Naive thymus-derived CD8-positive, alpha-beta T cell (primary cell): ENCODE measurements at places on chromosomes 3 and 15.

- no peak overlapping the region for H3K4me3 ChIP-seq
- H3K4me1 ChIP-seq: no peaks in the 10 kb centered on the region
- no peaks in the 10 kb centered on the region for H3K36me3 ChIP-seq
- H3K27ac ChIP-seq: peak overlapping the region; percentile 42
- peaks cover 8% of the 10 kb centered on the region for H3K27me3 ChIP-seq
Measured at GRCh38 chr15:95656595-95656994, 673.9 kb upstream of the NR2F2 start.

GRCh38 chr3:16419640-16420241, 93.8 kb downstream of the RFTN1 start:
- H3K4me1 ChIP-seq: peaks cover 20% of the 10 kb centered on the region
- H3K27ac ChIP-seq: no peak overlapping the region
- no peak overlapping the region for H3K4me3 ChIP-seq
- DNase-seq: no peak
- H3K27me3 ChIP-seq: no peaks in the 10 kb centered on the region

- no peak overlapping the region for H3K4me3 ChIP-seq
- no peaks in the 10 kb centered on the region for H3K36me3 ChIP-seq
- H3K27ac ChIP-seq: no peak overlapping the region
- H3K4me1 ChIP-seq: no peaks in the 10 kb centered on the region
- DNase-seq: no peak
Measured at GRCh38 chr3:33980252-33980651, 181.8 kb downstream of the PDCD6IP start.

DNA sequence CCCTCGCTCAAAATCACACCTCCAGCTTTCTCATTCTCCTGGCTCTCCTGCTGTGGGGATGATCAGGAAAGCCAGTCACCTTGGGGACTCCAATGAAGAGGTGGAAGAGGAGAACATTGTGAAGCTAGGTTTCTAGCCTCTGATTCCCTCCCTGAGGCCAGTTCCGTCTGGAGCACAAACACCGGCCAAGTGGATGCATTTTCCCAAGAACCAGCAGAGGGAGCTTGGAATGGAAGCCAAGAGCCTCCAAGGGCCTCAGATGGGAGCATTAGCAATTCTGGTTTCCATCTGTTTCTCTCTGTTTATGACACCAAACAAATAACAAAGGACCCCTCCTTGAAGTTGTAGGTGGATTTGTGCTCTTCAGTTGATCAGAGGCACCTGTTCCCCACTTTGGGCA, 40.6 kb upstream of the NMNAT3 start:
- peaks cover 2% of the 10 kb centered on the region for H3K4me1 ChIP-seq
- H3K36me3 ChIP-seq: no peaks in the 10 kb centered on the region
- H3K27me3 ChIP-seq: peaks cover 4% of the 10 kb centered on the region
- H3K27ac ChIP-seq: no peak overlapping the region

- peaks cover 31% of the 10 kb centered on the region for H3K27me3 ChIP-seq
- H3K4me1 ChIP-seq: no peaks in the 10 kb centered on the region
- no peaks in the 10 kb centered on the region for H3K36me3 ChIP-seq
- H3K4me3 ChIP-seq: no peak overlapping the region
Measured at GRCh38 chr3:126399351-126399735, 4.6 kb downstream of the CFAP100 start.

DNA sequence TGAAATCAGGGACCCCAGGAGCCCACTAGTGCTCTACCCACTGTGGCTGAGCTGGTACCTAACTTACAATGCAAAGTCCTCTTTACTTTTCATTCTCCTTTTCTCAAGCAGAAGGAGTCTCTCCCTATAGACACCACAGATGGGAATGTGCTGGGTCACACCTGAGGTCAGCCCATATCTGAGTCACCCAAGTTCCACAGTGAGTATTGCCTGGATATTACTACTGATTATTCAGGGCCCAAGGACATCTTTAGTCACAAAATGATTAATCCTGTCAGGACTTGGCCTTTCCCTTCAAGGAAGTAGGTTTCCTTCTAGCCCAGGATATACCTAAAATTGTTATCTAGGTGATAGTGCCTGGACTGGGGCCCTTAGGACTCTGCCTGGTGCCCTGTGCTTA, 1305.2 kb downstream of the SI start:
- no peak overlapping the region for H3K4me3 ChIP-seq
- H3K4me1 ChIP-seq: no peaks in the 10 kb centered on the region
- no peak overlapping the region for H3K27ac ChIP-seq
- peaks cover 4% of the 10 kb centered on the region for H3K36me3 ChIP-seq

- H3K27me3 ChIP-seq: no peaks in the 10 kb centered on the region
- no peak overlapping the region for H3K27ac ChIP-seq
- DNase-seq: no peak
- no peaks in the 10 kb centered on the region for H3K36me3 ChIP-seq
- no peak overlapping the region for H3K4me3 ChIP-seq
Measured at GRCh38 chr3:99505646-99506269, 132.6 kb upstream of the COL8A1 start.

- DNase-seq: no peak
- H3K27me3 ChIP-seq: peaks cover 13% of the 10 kb centered on the region
- H3K27ac ChIP-seq: no peak overlapping the region
- H3K4me3 ChIP-seq: no peak overlapping the region
- H3K4me1 ChIP-seq: no peaks in the 10 kb centered on the region
Measured at GRCh38 chr15:83971992-83972391, 263.6 kb upstream of the GOLGA6L4 start.

GRCh38 chr3:18902081-18902793, 246.1 kb upstream of the KCNH8 start:
- no peaks in the 10 kb centered on the region for H3K36me3 ChIP-seq
- H3K4me3 ChIP-seq: no peak overlapping the region
- no peak overlapping the region for H3K27ac ChIP-seq
- no peaks in the 10 kb centered on the region for H3K4me1 ChIP-seq
- no peak for DNase-seq

DNA sequence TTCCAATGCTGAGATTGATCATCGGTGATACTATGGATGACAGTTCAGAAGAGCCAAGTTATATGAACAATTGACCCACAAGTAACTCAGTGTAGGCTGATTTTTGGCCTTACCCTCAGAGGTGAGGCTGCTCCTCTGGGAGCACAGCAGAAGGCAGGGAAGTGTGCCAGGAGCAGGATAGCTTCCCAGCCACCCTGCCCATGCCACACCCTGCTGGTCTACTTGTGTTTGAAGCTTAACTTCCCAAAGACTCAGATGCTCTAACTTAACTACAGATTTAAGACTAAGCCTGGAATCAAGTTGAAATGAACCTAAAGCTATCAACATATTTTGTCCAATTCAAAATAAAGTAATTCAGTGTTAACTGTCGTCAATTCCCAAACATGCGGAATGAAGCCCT, 77.5 kb downstream of the BOC start:
- H3K27ac ChIP-seq: no peak overlapping the region
- DNase-seq: no peak
- no peak overlapping the region for H3K4me3 ChIP-seq
- no peaks in the 10 kb centered on the region for H3K27me3 ChIP-seq
- no peaks in the 10 kb centered on the region for H3K36me3 ChIP-seq

- H3K36me3 ChIP-seq: peaks cover 20% of the 10 kb centered on the region
- no peaks in the 10 kb centered on the region for H3K27me3 ChIP-seq
- no peak for DNase-seq
- peak overlapping the region; percentile 49 for H3K4me3 ChIP-seq
- H3K4me1 ChIP-seq: peaks cover 16% of the 10 kb centered on the region
Measured at GRCh38 chr15:40787344-40787841, 17.6 kb downstream of the C15orf62 start.

DNA sequence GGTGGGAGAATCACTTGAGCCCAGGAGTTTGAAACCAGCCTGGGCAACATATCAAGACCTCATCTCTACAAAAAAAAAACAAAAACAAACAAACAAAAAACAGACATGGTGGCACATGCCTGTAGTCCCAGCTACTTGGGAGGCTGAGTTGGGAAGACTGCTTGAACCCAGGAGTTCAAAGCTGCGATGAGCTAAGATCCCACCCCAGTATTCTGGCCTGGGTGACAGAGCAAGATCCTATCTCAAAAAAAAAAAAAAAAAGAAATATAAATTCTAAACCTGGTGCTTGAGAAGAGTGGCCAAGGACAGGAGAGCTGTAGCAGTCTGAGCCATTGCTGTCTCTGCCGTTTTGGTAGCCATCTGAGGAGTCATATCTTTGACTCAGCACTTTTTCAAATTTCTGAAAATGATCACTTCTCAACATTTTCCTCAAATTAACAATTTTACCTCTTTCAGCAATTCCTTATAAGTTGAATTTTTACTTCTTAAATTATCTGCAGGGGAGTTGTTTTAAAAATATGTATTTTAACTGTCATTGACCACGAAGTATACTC, 3.6 kb upstream of the DENND4A start:
- H3K27me3 ChIP-seq: no peaks in the 10 kb centered on the region
- peaks cover 24% of the 10 kb centered on the region for H3K4me1 ChIP-seq
- peak overlapping the region; percentile 14 for H3K27ac ChIP-seq
- H3K36me3 ChIP-seq: no peaks in the 10 kb centered on the region
- no peak for DNase-seq

DNA sequence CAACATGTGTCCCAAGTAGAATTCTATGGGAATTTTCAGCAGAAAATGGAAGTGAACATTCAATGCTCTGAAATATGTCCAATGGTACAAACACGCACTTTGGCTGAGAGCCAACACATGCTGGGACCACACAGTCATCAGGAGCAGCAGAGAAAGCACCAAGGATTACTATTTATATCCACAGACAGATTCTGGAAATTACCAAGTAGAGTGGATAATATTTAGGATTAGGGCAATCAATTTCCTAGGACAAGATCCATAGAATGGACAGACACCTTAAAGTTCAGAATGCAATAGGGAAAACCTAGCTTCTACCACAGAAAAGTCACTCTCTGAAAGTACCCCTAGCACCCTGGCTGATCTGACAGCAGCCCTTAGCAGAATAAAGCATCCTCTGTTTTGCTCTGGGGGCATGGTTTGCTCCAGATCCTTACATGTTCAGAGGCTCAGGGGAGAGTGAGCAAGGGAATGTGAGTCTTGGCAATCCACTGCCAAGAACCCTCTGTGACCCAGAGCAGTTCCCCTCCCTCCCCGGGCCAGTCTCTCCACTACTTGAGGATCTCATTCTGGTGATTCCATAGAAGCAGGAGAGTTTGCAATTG, 206.0 kb upstream of the WNT5A start:
- no peak for DNase-seq
- no peaks in the 10 kb centered on the region for H3K36me3 ChIP-seq
- no peaks in the 10 kb centered on the region for H3K4me1 ChIP-seq
- no peak overlapping the region for H3K27ac ChIP-seq

DNA sequence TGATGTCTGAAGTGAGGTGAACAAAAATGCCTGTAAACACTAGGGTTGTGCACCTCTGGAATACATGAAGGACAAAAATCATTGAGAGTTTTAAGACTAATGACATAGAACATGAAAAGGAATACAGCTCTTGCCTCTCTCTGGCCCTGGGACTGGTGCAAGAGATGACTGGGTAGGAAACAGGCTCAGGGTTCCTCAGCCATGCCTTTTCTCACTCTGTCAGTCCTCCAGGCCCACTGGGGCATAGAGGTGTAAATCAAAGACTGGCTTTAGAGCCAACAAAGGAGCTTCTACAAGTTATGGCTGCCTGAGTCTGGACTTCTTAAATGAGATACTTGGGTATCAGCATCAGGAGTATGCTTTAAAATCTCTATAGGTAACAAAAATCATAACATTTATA, 554.7 kb upstream of the KCNMB2 start:
- no peak overlapping the region for H3K27ac ChIP-seq
- no peak for DNase-seq
- H3K4me3 ChIP-seq: no peak overlapping the region
- no peaks in the 10 kb centered on the region for H3K27me3 ChIP-seq
- H3K36me3 ChIP-seq: no peaks in the 10 kb centered on the region
- H3K4me1 ChIP-seq: no peaks in the 10 kb centered on the region

DNA sequence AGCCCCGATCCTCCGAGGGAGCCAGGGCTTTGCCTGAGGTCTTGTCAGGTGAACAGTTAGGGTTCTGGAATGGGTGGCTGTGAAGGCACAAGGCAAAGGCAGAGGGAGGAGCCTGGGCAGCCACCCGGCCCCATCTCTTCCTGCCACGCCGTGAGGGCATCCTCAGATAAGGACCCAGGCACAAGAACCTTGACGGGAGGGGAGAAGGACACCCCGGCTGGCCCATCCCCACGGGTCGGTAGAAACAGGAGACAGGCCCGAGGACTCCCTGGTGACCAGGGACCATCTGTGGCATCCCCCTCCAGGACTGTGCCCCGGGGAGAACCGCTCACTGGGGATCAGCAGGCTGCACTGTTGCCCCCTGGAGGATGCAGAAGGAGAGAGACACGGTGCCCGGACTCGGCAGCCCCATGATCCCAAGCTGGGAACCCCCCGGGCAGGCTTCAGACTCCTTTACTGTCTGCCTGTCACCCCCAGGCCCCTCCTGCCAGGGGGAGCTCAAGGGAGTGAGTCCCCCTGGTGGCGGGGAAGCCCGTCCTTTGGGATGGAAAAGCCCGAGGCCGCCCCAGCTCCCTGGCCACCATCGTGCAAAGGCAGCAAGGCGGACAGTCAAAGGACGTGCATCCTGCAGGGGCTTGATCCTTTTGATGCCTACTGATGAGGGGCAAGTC, 12.3 kb upstream of the PCSK6 start:
- peak overlapping the region; percentile 62 for H3K4me3 ChIP-seq
- no peaks in the 10 kb centered on the region for H3K36me3 ChIP-seq
- peaks cover 25% of the 10 kb centered on the region for H3K27me3 ChIP-seq
- DNase-seq: peak; percentile 76
- H3K27ac ChIP-seq: no peak overlapping the region
- peaks cover 9% of the 10 kb centered on the region for H3K4me1 ChIP-seq

GRCh38 chr3:48268381-48268935, 27.6 kb downstream of the ZNF589 start:
- H3K27me3 ChIP-seq: no peaks in the 10 kb centered on the region
- H3K27ac ChIP-seq: peak overlapping the region; percentile 99
- H3K4me3 ChIP-seq: peak overlapping the region; percentile 65

DNA sequence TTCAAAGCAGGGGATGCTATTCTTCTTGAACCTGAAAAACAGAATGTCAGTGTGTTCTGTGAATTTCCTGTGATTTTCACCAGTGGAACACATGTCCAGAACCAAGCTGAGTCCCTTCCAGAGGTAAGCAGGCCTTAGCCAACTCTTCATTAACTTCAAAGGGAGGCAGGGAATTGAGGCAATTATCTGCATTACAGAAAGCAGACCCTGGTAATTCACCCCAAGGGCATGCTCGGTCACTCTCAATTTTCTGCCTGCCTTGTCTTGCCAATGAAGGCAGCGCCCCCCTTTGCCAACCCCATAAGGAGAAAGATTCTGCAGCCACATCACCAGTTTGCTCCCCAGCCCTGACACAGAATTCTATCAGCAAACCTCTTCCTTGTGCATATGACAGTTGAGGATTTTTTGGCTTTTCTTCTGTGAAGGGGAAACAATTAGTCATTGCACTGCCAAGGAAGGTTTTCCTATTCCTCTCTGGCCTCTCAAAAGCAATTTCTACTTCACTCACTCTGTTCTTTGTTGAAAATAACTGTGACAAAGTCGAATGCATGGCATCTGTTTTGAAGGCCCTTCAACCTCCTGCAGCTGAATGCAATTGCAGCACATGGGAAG, 85.3 kb downstream of the HHLA2 start:
- H3K4me3 ChIP-seq: no peak overlapping the region
- no peak overlapping the region for H3K27ac ChIP-seq
- H3K4me1 ChIP-seq: no peaks in the 10 kb centered on the region
- DNase-seq: no peak
- no peaks in the 10 kb centered on the region for H3K36me3 ChIP-seq
